ENCODE measurements at places on chromosomes 2 and 18.

- no peak for DNase-seq
These were observed 171.6 kb downstream of the MBD2 start for GRCh38 chr18:54052732-54053429.

GRCh38 chr2:180449171-180449915 lies 442.2 kb upstream of the CWC22 start:
- DNase-seq = no peak

DNA sequence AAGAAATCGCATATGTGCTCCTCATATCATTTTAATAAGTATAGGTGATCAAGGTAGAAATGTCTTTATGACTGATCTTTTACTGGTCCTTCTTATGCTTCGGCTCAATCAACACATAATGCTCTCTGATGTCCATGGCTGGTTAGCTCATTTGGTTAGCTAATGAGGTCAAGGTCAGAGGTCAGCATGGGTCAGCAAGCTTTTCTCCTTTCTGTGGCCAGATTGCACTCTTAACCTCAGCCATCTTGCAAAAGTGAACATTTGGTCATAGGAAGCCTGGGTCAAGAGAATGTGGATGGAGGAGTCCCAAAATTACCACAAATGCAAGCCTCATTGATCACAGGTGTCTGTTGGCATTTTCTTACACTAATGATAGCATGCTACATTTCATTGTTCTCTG lies 35.4 kb upstream of the DARS1 start:
- DNase-seq = no peak

DNA sequence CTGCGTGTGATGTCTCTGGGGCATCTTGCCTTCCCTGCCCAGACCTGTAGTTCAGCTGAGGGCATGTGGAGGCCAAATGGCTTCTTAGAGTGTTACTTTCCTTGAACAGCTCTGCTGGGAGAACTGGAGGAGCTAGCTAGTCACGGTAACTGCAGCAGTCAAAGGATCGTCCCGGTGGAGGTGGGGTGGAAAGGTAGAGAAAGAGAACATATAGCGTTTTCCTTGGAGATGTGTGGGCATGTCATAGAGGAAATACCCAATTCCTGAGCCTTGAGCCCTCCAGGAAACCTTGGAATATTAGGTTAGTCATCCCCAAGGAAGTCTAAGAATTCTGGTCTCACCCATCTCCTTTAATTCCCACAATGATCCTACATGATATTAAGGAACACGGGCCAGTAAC lies 33.5 kb upstream of the IL37 start:
- DNase-seq = no peak

GRCh38 chr2:135255208-135255607 lies 203.1 kb downstream of the RAB3GAP1 start:
- DNase-seq = no peak

DNA sequence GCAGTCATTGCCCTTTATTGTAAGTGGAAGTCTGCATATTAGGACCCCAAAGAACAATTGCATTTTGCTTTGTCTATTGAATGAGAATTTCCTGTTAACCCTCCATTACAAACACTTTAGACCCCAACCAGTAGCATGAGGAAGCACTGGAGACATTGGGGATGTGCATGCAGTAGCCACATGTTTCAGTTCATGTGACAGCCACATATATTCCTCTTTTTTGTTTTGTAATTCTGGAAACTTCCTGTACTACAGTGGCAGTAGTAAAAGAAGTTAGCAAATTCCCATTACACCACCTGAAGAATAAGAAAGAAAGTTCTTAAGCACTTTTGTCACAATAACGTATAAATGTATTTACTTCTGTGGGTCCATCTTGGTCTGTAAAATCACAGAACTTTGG lies 281.1 kb upstream of the SLC14A2 start:
- no peak for DNase-seq

DNA sequence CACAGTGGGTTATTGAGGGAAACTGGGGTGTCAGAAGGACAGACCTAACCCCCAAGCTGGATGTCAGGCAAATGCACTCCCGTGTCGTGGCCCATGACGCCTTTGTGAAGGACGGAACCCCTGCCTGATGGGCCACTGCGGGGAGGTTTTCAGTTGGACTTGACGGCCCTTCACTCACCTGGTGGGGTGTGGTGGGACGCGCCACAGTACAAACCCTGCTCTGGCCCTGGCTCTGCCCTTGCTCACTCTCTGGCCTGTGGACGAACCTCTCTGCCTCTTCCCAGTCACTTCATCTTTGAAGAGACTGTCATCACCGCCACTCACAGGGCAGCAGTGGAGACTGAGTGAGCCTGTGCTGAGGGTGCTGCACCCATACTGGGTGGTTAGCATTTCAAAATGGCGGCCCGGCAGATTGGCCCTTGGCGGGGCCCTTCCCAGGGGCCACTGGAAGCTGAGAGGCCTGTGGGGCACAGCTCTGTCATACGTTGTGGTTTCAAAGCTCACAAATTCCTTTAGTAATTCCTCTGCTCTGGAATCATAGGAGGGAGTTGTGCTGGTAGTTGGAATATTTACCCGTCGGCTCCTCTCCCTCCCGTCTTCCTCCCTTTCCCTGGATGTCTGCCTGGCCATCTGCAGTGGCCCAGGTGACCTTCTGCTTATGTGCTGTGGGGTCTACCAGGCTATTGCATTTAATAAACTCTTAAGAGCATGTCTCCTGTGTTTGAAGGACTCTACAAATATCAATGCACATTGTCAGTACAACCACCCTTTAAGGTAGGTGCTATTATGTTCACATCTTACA lies 200.6 kb downstream of the CTIF start:
- no peak for DNase-seq

DNA sequence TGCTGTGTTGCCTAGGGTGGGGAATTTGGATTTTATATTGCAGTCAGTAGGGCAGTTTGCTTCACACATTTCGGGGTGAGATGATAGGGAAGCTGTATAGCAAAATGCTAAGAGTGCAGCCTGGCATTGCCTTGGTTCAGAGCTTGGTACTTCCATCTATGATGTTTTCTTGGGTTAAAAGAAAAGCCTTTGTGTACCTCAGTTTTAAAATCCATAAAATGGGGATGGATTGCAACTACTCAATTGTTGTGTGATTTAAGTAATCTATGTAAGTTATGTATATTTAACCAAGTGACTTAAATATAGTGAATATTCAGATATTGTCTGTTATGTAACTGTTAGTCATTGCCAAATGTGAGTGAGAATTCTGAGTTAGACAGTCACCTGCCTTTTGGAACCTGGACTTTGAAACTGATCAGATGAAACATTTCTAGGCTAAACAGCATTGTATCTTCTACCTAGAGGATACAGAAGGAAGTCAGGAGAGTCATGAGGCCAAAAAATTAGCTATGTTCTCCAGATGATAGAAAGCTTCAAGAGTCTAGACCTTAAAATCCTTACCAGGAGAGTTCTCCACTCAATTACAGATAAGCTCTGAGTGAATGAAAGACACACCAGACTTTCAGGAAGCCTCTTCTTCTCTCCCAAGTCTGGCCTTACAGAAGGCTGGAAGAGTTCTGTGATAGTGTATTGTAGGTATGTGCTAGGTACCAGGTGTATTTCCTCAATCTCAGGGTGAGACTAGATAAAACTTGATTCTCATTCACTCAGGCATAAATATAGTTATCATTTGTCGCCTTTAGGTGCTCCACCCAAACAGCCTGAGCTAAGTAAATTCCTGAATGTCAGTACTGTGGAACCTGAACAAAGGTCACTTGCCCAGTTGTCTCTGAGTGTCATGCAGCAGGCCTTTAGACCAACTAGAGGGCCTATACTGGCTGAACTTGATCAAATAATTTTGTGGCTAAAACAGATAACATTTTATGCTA lies 7.5 kb downstream of the RIOK3 start:
- DNase-seq = no peak

DNA sequence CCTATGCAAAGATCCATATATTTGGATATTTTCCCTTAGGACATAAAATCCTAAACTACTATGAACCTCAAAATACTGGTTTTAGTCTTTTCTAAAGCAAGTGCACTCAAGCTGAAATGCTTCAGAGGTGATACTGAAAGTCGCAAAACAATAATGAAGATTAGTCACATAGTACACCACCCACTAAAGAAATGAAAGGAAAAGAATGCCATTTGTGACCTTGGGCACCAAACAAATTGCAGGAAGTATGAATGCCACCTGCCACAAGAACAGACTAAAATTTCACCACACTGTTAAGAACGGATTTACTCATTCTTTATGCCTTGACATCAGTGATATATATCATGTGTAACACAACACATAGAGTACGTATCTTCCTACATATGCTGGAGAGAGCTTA lies 161.5 kb downstream of the ZNF521 start:
- no peak for DNase-seq

DNA sequence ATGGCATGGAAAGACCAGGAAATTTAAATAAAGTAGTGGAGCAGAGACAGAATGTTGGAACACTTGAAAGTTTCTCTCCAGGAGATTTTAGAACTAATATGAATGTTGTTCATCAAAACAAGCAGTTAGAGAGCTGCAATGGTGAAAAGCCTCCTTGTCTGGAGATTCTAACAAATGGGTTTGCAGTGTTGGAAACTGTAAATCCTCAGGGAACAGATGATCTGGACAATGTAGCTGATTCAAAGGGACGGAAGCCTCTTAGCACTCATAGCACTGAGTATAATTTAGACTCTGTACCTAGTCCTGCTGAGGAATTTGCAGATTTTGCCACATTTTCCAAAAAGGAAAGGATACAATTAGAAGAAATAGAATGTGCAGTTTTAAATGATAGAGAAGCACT lies 27.7 kb downstream of the AFTPH start:
- DNase-seq = no peak

Data from right atrium auricular region (tissue), 2 donors.